Chondrocyte (in vitro differentiated cells): ENCODE measurements at places on chromosomes 12 and 14. TPM values are rescaled to one million over a fixed set of nuclear protein-coding genes. Genes with fewer than 3 reads are reported as not detected.

The TPH2 gene
- total RNA-seq, result not detected in 3 replicates

The MIPOL1 gene
- 9.8 to 14.5 TPM (median 11.6 TPM) in 3 replicates for total RNA-seq

The KCNA5 gene
- total RNA-seq, result 1.0 to 6.7 TPM (median 6.5 TPM) in 3 replicates

The SOAT2 gene
- not detected in 3 replicates for total RNA-seq

The PPP2R5C gene
- total RNA-seq, result 95.0 to 111 TPM (median 98.1 TPM) in 3 replicates

The MSRB3 gene
- 104 to 160 TPM (median 158 TPM) in 3 replicates for total RNA-seq

The HOXC11 gene
- total RNA-seq, result not detected in 3 replicates

The AQP2 gene
- total RNA-seq, result not detected in 3 replicates

GRCh38 chr14:95507701-95508103 is 8.7 kb downstream of the SYNE3 start:
- no peaks in the 10 kb centered on the region for H3K36me3 ChIP-seq
- H3K27me3 ChIP-seq, result no peaks in the 10 kb centered on the region
- H3K4me1 ChIP-seq, result peaks cover 31% of the 10 kb centered on the region
- no peak overlapping the region for H3K4me3 ChIP-seq

DNA sequence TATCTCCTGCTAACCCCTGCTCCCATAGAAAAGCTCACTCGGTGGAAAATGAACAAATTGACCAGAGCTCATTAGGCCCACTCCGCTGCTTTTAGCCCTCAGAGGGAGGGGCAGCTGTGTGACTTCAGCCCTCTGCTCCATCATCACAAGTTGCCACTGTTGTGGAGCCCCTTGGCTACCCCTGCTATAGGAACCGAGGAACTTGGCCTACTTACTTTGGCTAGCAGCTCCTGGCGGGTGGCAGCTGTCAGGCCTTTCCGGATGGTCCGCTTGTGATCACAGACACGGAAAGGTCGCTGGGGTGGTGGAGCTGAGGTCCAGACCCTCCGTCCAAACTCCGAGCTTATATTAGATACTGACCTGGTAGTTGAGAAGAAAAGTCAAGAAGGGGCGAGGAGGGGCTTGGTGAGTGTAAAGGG is 612 bp downstream of the CIDEB start:
- H3K4me3 ChIP-seq, result no peak overlapping the region
- H3K27ac ChIP-seq, result no peak overlapping the region
- DNase-seq, result no peak
- peaks cover 27% of the 10 kb centered on the region for H3K36me3 ChIP-seq
- no peaks in the 10 kb centered on the region for H3K27me3 ChIP-seq

GRCh38 chr12:26833743-26834490 is 923 bp upstream of the ITPR2 start:
- H3K4me3 ChIP-seq, result peak overlapping the region; percentile 87
- no peaks in the 10 kb centered on the region for H3K36me3 ChIP-seq
- peak overlapping the region; percentile 79 for H3K27ac ChIP-seq
- H3K27me3 ChIP-seq, result no peaks in the 10 kb centered on the region

- H3K4me1 ChIP-seq, result peaks cover 21% of the 10 kb centered on the region
- H3K27me3 ChIP-seq, result peaks cover 3% of the 10 kb centered on the region
- DNase-seq, result no peak
- no peaks in the 10 kb centered on the region for H3K36me3 ChIP-seq
- H3K27ac ChIP-seq, result no peak overlapping the region
- H3K4me3 ChIP-seq, result no peak overlapping the region
Measured at GRCh38 chr12:60173224-60174170, 577.7 kb downstream of the SLC16A7 start.

- peaks cover 13% of the 10 kb centered on the region for H3K27me3 ChIP-seq
- H3K27ac ChIP-seq, result no peak overlapping the region
- DNase-seq, result no peak
- no peak overlapping the region for H3K4me3 ChIP-seq
- H3K36me3 ChIP-seq, result no peaks in the 10 kb centered on the region
- no peaks in the 10 kb centered on the region for H3K4me1 ChIP-seq
Measured at GRCh38 chr14:57560681-57561080, 67.0 kb upstream of the CCDC198 start.

GRCh38 chr14:53744857-53745256 is 211.8 kb downstream of the BMP4 start:
- no peak overlapping the region for H3K27ac ChIP-seq
- H3K4me3 ChIP-seq, result no peak overlapping the region
- H3K27me3 ChIP-seq, result no peaks in the 10 kb centered on the region
- peaks cover 16% of the 10 kb centered on the region for H3K4me1 ChIP-seq
- DNase-seq, result no peak

GRCh38 chr14:59338761-59339160 is 126.4 kb downstream of the GPR135 start:
- no peak for DNase-seq
- peaks cover 29% of the 10 kb centered on the region for H3K4me1 ChIP-seq
- H3K27ac ChIP-seq, result no peak overlapping the region

- no peaks in the 10 kb centered on the region for H3K27me3 ChIP-seq
- no peak overlapping the region for H3K4me3 ChIP-seq
- peaks cover 5% of the 10 kb centered on the region for H3K4me1 ChIP-seq
- peaks cover 20% of the 10 kb centered on the region for H3K36me3 ChIP-seq
- no peak for DNase-seq
- H3K27ac ChIP-seq, result no peak overlapping the region
Measured at GRCh38 chr12:106455111-106455510, 97.6 kb downstream of the POLR3B start.

- peaks cover 15% of the 10 kb centered on the region for H3K4me1 ChIP-seq
- DNase-seq, result no peak
- no peak overlapping the region for H3K4me3 ChIP-seq
- no peaks in the 10 kb centered on the region for H3K36me3 ChIP-seq
- no peaks in the 10 kb centered on the region for H3K27me3 ChIP-seq
- no peak overlapping the region for H3K27ac ChIP-seq
Measured at GRCh38 chr12:127619869-127620734, 646.9 kb upstream of the TMEM132C start.

DNA sequence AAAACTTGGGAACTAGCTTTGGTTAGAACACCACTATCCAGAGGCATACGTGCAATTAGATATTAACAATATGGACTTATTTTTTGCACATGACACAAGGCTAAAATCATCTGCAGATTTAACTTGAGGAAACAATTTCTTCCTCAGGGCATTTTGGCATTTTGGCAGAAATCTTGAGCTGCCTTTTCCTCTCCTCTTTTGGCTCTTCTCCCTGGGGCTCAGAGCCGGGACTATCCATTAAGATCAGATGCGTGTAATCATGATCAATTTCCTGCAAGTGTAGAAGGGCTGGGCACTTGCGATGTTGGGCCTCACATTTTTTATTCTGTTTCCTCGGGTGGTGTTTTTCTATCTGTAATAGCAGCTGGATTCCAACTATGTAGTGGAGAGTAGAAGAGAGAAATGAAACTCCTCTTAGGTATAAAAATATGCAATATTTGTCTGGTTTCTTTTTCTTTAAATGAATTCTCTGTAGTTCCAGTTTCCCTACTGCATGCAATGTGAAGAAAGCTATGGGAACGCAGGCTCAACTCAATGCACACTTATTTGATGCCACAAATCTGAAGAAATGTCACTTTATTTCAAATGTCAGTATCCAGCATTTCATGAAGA is 1010.8 kb downstream of the FLRT2 start:
- H3K4me3 ChIP-seq, result no peak overlapping the region
- peaks cover 30% of the 10 kb centered on the region for H3K4me1 ChIP-seq
- no peaks in the 10 kb centered on the region for H3K36me3 ChIP-seq
- no peak for DNase-seq

DNA sequence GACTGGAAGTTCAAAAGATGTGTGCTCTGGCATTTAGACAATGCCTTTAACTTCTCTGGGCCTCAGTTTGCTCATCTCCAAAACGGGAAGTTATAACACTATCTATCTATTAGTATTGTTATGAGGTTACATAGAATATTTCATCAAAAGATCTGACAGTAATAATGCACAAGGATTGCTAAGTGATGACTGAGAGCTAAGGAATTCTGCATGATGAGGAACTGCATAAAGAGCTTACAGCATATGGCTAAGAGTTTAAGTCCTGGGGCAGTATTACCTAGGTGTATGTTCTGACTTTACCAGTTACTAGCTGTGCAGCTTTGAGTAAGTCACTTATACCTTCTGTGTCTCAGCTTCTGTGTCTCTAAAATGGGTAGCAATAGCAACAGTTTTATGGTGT is 160.1 kb upstream of the TMPO start:
- H3K27ac ChIP-seq, result no peak overlapping the region
- no peaks in the 10 kb centered on the region for H3K27me3 ChIP-seq
- H3K4me1 ChIP-seq, result peaks cover 20% of the 10 kb centered on the region
- no peaks in the 10 kb centered on the region for H3K36me3 ChIP-seq

GRCh38 chr12:14268120-14268515 is 97.4 kb upstream of the ATF7IP start:
- no peak overlapping the region for H3K4me3 ChIP-seq
- H3K36me3 ChIP-seq, result peaks cover 5% of the 10 kb centered on the region
- H3K27me3 ChIP-seq, result no peaks in the 10 kb centered on the region
- H3K27ac ChIP-seq, result no peak overlapping the region
- no peak for DNase-seq

- peaks cover 17% of the 10 kb centered on the region for H3K4me1 ChIP-seq
- H3K27me3 ChIP-seq, result no peaks in the 10 kb centered on the region
- H3K4me3 ChIP-seq, result no peak overlapping the region
- H3K36me3 ChIP-seq, result no peaks in the 10 kb centered on the region
Measured at GRCh38 chr12:15497671-15498292, 175.5 kb downstream of the PTPRO start.

DNA sequence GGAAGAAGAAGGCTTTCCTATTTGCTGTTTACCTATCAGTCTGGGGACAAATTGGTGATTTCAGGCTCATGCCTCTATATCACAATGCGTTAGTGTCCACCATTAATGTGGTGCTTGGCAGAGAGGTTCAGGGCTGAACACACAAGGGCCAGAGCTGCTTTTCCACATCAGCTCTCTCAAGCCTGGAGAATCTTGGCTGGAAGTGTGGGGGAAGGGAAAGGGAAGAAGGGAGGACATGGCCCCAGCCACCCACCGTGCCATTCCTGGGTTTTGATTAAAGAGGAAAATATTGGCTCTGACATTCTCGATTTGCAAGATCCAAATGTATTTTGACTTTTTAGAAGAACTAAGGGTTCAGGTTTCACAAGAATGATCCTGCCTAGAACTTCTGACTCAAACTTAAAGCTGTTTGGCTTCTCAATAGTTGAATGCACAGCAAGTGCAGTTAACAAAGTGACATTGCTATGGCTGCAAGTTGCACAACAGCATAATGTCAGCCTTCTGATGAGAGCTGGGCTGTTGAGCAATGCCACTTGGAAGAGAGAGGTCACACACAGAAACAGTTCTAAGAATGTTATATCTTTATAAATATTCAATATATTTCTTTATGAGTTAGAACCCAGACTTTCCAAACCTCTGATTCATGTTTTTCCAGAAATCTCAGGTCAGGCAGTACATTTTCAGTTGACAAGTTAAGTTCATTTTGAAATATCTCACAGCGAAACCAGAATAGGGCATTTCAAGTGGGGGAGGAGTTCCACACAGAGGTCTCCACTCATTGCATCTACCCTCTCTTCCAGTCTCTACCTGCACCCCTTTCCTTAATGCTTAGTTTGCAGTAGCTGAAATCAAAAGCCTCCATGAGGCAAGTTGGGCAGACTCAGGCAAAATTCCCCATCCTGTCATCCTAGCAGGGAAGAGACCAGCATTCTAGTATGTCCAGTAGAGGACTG is 25.3 kb downstream of the IGF1 start:
- no peaks in the 10 kb centered on the region for H3K4me1 ChIP-seq
- peaks cover 18% of the 10 kb centered on the region for H3K27me3 ChIP-seq
- no peak overlapping the region for H3K4me3 ChIP-seq
- no peak overlapping the region for H3K27ac ChIP-seq

GRCh38 chr14:35362450-35362849 is 42.1 kb downstream of the NFKBIA start:
- peaks cover 36% of the 10 kb centered on the region for H3K4me1 ChIP-seq
- H3K4me3 ChIP-seq, result no peak overlapping the region
- no peak for DNase-seq
- H3K27ac ChIP-seq, result no peak overlapping the region

DNA sequence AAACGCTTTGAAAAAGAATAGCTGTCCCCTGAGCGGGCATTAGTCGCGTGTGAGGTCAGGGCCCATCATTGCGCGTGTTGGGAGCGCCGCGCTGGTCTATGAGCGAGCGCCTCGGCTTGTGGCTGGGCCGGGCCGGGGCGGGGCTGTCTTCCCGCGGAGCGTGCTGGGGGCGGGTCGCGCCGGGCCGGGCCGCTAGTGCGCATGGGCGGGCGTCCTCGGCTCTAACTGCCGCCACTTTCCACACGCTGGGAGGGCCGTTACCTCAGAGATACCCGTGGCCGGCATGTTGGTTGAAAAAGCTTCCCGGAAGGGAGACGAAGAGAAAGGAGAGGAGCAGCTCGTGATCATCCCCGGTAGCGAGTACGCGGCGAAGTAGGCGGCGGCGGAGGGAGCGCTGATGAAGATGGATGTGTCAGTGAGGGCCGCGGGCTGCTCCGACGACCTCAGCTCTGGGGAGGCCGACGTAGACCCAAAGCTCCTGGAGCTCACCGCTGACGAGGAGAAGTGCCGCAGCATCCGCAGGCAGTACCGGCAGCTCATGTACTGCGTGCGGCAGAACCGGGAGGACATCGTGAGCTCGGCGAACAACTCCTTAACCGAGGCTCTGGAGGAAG is at the start of gene EID3:
EID3 (plus strand) TSS at position 202 of the 614 bp plus-strand sequence; CDS start at position 398, 196 bp downstream.
- H3K36me3 ChIP-seq, result peaks cover 3% of the 10 kb centered on the region
- H3K4me3 ChIP-seq, result peak within 1 kb of the TSS; percentile 72
- peak within 1 kb of the TSS; percentile 90 for H3K27ac ChIP-seq
- H3K27me3 ChIP-seq, result no peaks in the 10 kb centered on the region
- DNase-seq, result no peak
- H3K4me1 ChIP-seq, result peaks cover 75% of the 10 kb centered on the region

DNA sequence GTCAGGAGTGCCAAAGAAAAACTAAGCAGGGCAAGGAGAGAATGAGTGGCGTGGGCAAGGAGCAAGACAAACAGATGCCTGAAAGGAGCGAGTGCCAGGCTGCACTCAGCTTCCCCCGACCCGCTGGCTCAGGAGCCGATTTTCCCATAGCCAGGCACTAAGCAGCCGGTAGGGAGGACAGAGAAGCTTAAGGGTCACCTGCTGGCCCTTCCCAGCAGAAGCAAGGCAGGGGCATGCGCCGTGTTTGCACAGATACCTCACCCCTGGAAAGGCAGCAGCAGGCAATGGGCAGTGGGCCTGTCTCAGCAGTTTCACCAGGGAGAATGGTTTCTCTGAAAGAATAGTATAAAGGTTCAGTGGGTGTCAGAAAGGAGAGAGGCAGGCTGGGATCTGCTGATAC is 104.9 kb upstream of the FKBP4 start:
- H3K4me3 ChIP-seq, result no peak overlapping the region
- peaks cover 12% of the 10 kb centered on the region for H3K4me1 ChIP-seq
- peaks cover 46% of the 10 kb centered on the region for H3K36me3 ChIP-seq
- DNase-seq, result peak; percentile 40
- H3K27me3 ChIP-seq, result peaks cover 7% of the 10 kb centered on the region
- H3K27ac ChIP-seq, result no peak overlapping the region

GRCh38 chr12:76520348-76520747 is 39.2 kb downstream of the OSBPL8 start:
- peaks cover 15% of the 10 kb centered on the region for H3K4me1 ChIP-seq
- no peak for DNase-seq
